ENCODE measurements at places on chromosomes 7 and 10.

GRCh38 chr7:150435390-150436073 lies 14.9 kb upstream of the GIMAP8 start:
- no peak for ATAC-seq

DNA sequence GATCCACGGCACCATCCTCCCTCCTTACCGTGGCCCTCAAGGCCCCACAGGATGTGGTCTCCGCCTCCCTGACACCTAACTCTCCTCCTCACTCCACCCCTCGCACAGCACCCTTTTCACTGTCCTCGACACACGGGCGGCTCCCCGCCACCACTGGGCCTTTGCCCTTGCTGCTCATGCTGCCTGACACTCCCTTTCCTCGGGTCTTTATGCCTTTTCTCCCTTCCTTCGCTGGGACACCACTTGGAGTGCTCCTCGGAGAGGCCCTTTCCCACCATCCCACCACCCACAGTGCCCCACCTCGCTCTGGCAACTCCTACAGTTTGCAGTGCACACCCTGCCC lies 7.9 kb upstream of the INMT start:
- ATAC-seq: no peak

DNA sequence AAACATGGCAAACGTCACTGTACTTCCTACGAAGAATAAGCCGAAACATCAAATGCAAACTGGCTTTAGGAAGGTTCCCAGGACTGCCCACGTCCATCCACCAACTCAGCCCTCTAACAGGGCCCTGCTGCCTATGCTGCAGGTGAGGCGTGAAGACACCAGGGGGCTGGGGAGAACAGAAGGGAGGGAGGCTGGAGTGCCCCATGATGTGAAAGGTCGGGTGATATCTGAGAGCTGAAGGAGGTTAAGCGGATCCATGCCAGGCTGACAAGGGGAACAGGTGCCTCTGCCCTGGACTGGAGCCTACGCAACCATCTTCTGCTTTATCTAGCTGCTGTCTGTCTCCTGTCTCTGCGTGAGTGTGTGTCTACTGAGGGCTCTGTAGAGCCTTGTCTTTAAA lies 40.2 kb upstream of the ATP6V0A4 start:
- ATAC-seq: no peak

GRCh38 chr10:79066411-79067240 lies 2.1 kb upstream of the ZMIZ1 start:
- peak; percentile 18 for ATAC-seq

DNA sequence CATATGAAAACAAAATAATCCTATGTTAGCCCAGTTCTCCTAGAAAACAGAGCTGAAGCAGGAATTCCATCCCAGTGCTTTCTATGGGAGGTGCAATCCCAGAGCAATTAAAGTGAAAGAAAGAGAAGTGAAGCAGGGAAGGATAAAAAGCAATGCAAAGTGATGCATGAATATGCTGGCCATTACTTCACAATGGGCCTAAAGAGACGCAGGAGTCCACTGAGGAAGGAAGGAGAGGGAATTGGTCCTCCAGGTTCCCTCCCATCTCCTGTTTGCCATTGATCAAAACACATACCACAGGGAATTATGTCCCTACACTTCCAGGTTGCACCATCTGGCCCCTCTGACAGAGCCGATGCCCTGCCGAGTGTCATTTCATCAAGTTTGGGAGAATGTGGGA lies 392.2 kb upstream of the NFE2L3 start:
- no peak for ATAC-seq

DNA sequence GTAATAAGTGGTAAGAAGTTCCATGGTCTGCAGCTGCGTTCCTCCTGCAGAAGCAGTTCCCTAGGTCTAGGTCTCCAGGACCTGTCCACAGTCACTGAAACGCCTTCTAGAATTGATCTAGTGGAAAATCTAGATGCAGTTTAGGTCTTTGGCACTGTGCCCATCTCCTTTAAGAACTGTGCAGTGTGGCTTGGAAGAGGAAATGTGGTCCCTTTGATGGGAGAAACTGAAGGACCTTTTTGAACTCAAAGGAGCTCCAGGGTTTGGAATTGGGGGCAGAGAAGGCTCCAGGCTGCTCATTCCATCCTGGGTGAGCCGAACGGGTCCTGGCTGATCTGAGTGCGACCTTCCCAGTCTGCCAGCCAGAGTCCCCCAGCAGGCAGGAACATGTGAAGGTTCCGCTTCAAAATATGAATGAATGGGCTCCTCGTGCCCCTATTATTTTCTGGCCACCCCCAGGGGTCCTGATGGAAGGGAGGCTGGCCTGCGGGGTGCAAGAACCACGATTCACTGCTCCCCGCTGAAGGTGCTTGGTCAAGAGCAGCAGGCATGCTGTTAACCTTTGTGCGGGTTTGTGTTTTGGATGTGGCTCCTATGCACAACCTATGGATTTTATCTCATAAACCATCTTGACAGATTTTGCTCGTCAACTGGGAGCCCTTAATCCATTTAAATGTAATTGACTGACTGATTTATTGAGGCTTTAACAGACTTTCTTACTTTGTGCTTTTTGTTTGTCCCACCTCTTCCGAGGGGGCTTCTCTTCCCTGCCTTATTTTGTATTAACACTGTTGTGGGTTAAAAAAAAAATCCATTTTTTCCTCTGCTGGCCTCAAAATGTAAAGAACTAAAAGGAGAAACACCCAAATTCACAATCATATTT lies 36.7 kb downstream of the ZNF467 start:
- peak; percentile 18 for ATAC-seq

DNA sequence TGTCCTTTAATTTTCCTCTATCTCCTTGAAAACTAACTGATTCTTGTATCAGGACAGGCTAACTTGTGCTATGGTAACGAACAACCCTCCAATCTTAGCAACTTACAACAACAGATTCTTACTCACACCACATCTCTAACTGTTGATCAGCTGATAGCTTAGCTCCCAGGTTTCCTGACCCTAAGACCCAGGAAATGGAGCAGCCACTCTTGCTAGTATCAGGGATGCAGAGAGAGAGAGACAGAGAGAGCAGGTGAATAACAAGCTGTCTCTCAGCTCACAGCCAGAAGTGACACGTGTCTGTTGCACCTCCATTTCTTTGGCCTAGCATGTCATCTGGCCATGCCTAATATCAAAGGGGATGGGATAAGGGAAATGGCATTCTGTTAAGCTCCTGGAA lies 1289.0 kb upstream of the AUTS2 start:
- ATAC-seq: no peak

DNA sequence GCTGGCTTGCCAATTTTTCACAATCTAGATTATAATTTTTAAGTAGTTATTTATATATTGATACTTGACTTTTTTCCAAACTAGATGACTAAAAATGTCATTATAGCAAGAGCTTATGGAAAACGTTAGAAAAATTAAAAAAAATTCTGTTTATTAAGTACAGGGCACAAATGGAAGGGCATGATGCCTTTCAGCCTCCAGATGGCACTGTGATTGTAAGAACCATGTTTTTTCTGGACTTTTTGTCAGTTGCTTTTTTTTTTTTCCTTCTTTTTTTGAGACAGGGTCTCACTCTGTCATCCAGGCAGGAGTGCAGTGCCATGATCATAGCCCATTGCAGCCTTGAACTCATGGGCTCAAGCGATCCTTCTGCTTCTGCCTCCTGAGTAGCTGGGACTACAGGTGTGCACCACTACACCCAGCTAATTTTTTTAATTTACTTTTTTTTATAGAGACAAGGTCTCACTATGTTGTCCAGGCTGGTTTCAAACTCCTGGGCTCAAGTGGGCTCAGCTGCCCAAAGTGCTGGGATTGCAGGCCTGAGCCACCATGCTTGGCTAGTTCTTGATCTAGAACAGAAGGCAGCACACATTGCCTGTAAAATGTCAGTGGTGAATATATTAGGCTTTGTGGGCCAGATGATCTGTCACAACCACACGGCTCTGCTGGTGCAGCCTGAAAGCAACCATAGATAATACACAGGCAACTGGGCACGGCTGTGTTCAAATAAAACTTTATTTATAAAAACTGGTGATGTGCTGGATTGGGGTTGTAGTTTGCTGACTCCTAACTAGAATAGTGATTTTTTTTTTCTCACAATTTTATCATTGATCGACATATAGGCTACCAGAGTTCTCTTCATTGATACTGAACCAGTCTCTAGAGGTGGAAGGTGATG lies 27.4 kb downstream of the UCMA start:
- ATAC-seq: peak; percentile 60

DNA sequence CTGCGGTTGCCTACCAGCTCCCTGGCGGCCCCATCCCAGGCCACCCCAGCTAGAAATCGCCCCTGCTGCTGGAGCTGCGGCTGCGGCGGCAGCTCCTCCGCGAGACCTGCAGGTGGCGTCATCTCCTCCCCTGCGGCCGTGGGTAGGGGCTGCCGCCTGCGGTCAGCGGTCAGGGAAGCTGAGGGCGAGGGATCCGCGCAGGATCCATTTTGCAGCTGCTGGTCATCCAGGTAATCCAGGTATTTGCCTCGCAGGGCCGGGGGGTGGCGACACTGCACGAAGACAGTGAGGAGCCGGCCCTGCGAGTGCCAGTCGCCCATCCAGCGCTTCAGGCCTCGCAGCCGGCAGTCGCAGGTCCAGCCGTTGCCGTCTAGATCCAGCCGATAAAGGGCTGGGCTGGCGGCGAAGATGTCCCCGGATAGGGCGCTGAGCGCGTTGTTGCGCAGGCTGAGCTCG lies 1.5 kb downstream of the TRIL start:
- peak; percentile 69 for ATAC-seq

GRCh38 chr10:70118196-70118595 lies 14.4 kb downstream of the AIFM2 start:
- no peak for ATAC-seq

DNA sequence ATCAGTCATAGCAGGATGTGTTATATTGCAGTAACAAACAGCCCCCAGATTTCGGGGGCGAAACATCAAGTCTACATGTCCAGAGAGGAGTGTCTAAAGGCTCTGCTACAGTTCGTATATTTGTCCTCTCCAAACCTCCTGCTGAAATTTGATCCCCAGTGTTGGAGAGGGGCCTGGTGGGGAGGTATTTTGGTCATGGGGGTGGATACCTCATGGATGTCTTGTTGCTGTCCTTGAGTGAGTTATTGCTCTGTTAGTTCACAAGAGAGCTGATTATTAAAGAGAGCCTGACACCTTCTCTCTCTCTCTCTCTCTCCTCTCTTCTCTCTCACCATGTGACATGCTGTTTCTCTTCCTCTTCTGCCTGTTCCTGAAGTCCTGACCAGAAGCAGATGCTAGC lies 343.7 kb downstream of the TCERG1L start:
- ATAC-seq: no peak

DNA sequence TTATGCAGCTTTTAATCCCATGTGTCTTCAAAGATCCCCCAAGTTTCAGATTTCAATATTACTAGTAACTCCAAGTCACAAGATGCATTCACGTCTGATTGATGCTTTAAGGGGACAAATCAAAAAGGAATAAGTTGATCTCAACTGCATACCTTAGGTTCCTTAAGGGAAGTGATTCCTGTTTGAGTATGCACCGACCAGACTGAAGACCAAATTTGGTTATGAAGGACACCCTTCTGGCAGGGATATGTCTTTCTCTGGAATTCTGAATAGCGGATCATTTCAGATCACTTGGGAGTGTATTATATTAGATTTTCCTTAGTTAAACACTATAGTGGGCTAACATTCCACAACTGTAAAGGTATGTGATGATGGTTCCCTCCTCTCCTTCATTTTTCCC lies 4.3 kb downstream of the KIF5B start:
- no peak for ATAC-seq

DNA sequence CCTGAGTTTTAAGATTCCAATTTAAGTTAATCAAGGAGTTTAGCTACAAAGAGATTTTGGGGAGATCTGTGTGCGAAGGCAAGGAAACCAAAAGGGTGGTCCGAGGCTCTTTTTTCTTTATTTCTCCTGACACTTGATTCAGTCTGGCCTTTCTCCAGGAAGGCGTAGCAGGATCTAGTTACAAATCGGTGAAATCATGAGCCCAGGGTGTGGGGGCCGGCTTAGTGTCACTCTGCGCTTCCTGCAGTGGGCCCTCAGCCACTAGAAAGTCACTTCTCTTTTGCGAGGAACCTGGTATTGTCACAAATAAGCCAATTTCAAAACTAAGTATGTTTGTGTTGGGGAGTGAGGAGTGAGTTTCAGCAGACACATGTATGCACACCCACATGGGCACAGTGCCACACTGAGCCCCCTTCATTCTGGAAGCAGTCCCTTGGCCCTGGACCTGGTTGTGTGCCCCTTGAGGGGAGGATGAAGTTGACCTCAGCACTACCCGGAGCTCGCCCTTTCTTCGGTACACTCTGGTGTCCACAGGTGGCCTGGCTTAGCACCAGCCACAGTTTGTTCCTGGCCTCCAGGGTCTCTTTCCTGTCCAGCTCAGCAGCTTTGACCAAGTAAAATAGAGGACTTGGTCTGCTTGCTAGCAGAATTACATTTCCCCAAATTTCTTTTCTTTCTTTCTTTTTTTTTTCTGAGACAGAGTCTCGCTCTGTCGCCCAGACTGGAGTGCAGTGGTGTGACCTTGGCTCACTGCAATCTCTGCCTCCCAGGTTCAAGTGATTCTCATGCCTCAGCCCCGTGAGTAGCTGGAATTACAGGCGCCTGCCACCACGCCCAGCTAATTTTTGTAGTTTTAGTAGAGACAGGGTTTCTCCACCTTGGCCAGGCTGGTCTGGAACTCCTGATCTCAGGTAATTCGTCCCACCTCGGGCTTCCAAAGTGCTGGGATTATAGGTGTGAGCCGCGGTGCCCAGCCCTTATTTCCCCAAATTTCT lies 84.0 kb upstream of the BTBD16 start:
- ATAC-seq: no peak

GRCh38 chr10:76245951-76246495 lies 814.6 kb downstream of the LRMDA start:
- ATAC-seq: no peak

Data from SK-N-SH treated with all-trans-retinoic acid at 6 μM for 48 hours (cell line).